ENCODE measurements at places on chromosomes 5 and 9.

DNA sequence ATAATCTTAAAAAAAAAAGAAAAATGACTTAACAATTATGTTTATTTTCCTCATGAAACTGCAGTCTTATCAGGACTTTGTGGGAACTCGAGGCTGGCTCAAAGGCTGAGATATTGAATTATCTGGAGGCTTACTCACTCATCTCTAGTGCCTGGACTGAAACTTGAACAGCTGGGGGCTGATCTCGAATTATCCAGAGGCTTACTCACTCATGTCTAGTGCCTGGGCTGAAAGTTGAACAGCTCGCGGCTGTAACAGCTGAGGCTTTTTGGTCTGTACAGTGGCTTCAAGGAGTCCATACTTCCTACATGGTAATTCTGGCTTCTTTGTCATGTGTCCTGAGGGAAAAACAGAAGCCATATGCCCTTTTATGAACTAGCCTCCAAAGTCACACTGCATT lies 371.9 kb downstream of the CETN3 start:
- no peak for DNase-seq

- DNase-seq = no peak
Observed at GRCh38 chr5:63240063-63240755, 661.6 kb downstream of the LRRC70 start.

DNA sequence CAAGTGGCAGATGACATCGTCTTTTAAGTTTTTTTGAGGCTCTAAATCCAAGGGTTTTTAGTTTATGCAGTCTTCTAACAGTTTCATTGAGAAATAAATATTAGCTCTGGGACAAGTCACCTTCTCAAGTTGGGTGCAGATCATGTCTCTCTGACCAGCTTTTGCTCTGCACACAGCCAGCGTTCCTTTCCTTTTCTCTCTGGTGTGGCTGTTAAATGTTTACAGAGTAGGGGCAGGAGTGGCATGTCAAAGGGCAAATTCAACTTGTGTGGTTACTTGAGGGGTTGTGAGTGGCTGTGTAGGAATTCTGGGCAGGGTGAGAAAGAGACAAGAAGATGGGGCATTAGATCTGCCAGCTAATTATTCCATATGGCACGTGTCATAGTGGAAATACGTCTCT lies 187.5 kb upstream of the HMHB1 start:
- no peak for DNase-seq

- no peak for DNase-seq
Observed at GRCh38 chr5:169591636-169592035, 8.1 kb downstream of the SPDL1 start.

DNA sequence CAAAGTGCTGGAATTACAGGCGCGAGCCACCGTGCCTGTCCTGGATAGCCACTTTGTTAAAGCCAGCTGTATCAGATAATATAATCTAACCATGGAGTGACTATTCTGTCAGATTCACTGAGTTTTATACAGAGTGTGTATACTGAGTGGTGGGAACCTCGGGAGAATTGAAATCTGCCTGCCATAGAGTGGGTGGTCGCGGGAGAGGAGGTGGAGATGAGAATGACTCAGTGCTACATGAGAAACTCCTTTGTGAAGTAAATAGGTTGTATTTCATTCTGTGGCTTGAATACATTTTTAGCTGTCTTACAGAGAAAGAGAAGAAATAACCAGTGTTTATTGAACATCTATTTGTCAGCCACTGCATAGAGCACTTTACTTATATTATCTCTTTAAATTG lies 26.4 kb downstream of the ATP6V0E1 start:
- DNase-seq = no peak

GRCh38 chr5:40570408-40571129 lies 109.1 kb upstream of the PTGER4 start:
- no peak for DNase-seq

DNA sequence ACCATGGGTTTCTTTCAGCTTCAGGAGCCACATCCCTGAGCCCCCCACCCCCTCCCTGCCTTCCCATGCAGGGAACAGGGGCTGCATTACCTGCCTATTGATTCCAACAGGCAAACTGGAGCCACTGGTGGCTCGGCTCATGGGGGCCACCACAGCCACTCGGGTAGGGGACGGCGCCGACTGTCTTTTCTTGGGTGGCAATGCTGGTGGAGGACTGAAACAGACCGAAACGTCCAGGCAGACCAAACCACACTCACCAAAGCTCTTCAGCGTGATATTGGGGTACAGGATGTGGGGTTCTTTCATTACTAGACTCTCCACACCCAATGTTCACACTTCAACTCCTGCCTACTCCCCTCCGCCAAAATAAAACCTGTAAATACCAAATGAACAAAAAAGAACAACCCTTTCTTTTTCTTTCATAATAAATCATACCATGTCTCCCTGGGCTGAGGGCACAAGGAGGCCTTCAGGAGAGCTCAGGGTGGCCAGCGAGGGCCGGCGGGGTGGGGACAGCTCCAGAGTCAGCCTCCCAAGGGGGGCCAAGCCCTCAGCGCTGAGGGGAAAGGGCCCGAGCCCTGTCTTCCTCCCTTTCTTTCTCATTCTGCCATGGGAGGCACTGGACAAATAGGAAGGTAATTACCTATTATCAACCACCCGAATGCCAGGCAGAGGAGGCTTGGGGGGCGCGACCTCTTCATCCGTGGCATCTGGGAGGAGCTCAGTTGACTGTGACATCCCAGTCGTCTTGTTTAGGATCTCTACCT lies 83.3 kb downstream of the PRRT1B start:
- no peak for DNase-seq

- DNase-seq = no peak
Observed at GRCh38 chr9:84718476-84718875, 48.9 kb downstream of the NTRK2 start.

DNA sequence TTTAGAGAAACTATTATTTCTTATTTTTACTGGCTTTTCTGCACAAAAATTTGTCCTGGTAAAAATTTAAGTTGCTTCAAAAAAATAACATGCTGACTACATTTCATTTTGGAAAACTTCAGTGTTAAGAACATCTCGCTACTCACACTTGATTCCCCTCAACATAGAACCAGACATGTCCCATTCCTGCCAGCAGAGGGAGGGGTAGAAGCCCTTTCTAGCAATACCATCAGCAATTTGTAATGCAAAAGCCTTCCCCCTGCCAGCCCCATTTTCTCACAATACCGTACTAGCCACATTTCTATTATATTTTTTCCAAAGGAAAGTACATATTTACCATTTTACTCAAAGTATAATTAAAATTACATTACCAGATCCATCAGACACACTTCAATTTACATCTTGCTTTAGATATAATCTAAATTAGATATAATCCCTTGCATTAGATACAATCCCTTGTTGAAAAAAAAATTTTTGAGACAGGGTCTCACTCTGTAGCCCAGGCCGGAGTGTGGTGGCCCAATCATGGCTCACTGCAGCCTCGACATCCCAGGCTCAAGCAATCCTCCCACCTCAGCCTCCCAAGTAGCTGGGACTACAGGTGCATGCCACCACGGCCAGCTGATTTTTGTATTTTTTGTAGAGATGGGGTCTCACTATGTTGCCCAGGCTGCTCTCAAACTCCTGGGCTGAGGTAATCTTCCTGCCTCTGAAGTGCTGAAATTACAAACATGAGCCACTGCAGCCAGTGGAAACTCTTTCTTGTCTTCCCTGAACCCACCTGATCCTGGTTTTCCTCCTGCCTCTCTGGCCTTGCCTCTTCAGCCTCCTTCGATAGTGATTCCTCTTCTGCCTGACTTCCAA lies 39.6 kb upstream of the IDNK start:
- peak; percentile 56 for DNase-seq

- peak; percentile 49 for DNase-seq
Observed at GRCh38 chr5:133527311-133527710, 85.0 kb downstream of the FSTL4 start.

DNA sequence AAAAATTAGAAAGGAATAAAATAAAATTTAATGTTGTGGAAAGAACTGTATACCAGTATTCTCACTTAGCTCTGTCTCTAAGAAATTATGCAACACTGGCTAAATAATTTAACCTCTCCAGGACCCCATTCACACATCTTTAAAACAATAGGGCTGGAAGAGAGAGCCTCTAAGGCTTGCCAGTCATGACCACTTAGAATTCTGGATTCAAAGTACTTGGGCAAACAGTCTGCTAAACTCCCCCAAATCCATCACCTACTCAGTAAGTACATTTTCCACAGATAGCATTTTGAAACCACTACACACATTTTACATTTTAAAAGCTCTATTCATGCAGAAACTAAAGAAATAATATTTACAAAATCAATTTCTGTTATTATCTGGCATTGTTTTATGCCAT lies 291.7 kb downstream of the TMEM167A start:
- DNase-seq = peak; percentile 56

GRCh38 chr9:113695901-113696300 lies 180.2 kb upstream of the ZNF618 start:
- no peak for DNase-seq

DNA sequence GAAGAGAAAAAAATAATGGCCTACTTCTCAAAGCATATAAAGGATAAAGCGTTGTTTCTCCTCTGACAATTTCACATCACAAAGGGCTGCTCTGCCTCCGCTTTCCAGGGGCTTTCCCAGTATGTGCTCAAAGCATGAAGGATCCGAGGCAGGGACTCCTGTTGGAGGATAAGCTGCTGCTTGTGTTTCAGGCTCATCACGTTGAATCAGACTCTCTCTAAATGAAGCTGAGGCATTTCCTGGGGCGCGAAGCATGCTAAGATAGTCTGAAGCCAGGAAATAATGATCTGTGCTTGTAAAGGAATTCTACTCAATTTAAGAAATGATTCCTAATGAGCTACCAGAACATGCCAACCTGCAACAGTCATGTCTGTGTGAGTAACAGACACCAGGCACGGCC lies 97.5 kb downstream of the MARCHF11 start:
- DNase-seq = no peak

DNA sequence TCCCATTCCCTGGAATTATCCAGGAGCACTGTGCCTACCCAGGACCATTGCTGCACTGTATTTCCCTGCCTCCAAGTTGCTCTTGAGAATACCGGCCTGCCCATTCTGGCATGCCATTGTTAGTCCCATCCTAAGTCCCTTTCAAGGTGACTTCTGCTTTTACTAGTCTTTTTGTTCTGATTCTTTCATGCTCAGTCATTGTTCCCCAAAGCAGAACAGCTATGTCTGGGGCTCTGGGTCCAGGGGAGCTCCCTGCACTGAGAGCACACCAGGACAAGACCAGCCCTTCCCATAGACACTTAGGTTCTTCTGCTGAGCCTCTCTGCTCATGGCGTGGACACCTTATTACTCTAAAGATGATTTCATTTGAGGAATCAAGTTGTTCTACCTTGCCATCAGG lies 388.9 kb upstream of the KLF4 start:
- DNase-seq = no peak

- no peak for DNase-seq
Observed at GRCh38 chr5:6886866-6887265, 173.6 kb downstream of the TENT4A start.

DNA sequence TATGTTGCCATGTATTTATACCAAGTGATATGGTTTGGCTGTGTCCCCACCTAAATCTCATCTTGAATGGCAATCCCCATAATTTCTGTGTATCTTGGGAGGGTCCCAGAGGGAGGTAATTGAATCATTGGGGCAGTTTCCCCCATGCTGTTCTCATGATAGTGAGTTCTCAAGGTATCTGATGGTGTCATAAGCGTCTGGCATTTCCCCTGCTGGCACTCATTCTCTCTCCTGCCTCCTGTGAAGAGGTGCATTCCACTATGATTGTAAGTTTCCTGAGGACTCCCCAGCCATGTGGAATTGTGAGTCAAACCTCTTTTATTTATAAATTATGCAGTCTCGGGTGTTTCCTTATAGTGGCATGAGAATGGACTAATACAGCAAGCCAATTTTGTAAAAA lies 140.8 kb upstream of the ADAMTSL1 start:
- DNase-seq = no peak

DNA sequence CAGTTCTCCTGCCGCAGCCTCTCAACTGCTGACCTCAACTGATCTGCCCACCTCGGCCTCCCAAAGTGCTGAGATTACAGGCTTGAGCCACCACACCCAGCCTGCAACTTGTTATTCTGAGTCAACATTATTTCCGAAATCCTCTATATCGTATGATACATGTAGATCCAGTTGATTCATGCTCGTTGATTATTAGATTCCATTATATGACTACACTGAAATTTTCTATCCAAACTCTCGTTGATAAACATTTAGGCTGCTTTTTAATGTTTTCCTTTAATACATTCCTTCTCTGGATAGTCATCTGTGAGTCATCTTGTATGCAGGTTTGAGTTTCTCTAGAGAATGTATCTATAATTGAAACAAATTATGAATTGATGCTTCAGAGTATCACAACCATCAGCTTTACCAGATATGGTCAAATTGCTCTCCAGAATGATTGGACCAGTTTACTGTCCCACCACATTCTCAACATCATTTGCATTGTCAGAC lies 4.1 kb downstream of the CDK7 start:
- DNase-seq = no peak

- DNase-seq = no peak
Observed at GRCh38 chr9:106179191-106179590, 484.9 kb downstream of the TMEM38B start.

DNA sequence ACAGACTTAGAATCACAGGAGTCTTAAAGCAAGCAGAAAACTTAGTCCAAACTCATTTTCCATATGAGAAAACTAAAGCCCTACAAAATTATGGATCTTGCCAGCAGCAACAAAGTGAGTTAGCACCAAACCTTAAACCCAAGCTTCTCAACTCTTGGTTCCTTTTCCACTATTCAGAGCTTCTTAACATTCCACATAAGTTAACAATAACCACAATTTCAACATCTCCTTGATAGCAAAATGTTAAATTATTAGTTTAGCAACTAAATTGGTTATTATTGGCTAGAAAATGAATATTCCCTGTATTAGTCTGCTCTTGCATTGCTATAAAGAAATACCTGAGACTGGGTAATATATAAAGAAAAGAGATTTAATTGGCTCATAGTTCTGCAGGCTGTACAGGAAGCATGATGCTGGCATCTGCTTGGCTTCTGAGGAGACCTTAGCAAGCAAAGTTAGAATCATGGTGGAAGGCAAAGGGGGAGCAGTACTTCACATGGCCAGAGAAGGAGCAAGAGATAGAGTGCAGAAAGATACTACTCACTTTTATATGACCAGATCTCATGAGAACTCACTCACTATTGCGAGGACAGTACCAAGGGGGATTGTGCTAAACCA lies 26.2 kb upstream of the ARSB start:
- no peak for DNase-seq

GRCh38 chr5:31131381-31131891 lies 62.0 kb upstream of the CDH6 start:
- DNase-seq = no peak

GRCh38 chr9:19378164-19378563 lies 1.9 kb downstream of the RPS6 start:
- DNase-seq = no peak

- peak; percentile 43 for DNase-seq
Observed at GRCh38 chr9:112858625-112859147, 32.0 kb downstream of the SLC46A2 start.
